GM12892 (cell line): ENCODE measurements at places on chromosomes 5 and 9.

DNA sequence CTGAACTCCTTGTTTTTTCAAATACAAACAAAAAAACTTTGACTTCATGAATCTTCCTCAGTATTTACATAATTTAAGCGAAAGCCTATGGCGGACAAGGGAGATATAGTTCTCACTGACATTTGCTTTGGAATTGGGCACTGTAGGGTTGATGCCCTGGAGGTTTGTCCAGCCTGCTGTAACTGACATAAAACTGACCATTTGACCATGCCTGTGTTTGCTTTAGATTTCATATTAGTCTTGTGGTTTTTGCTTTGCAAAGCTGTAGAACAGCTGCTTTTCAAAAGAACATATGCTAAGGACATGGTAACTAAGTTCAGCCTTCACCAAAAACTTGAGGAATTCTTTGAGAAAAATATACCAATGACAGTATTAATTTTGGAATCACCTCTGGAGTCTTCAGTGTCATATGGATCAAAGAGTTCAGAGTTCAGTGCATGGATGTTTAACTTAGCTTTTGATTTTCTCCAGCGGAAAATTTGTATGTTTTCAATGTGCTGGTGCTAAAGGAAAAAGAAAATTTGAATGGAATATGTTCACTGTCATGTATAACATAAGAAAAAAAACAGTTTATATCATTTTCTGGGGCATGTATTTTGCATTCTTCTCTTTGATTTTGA is 1013.1 kb downstream of the NR2F1-AS1 start:
- no peak for DNase-seq

DNA sequence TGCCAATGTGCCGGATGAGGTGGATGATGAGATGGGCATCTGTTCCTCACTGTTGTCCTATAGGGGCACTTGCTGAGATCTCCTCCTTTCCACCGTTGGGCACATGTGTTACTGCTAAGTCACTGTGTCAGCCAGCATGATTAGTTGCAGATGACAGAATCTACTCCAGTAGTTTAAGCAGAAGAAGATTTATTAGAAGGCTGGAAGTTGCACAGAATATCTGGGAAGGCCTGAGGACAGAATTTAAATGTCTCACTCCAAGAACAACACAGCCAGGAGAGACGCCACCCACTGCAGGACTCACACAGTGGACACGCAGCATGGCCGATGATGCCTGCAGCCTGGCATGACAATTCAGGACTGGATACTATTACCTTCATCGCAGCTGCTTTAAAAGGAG is 157.5 kb downstream of the NSG2 start:
- DNase-seq = no peak

GRCh38 chr5:9519537-9519936 is 26.3 kb downstream of the SEMA5A start:
- no peak for DNase-seq

GRCh38 chr5:57613741-57614140 is 131.1 kb upstream of the ACTBL2 start:
- DNase-seq = no peak

GRCh38 chr5:78509145-78509865 is 139.3 kb downstream of the LHFPL2 start:
- DNase-seq = no peak

- peak; percentile 4 for DNase-seq
Measured at GRCh38 chr5:121962347-121962670, 534 bp downstream of the SRFBP1 start.

GRCh38 chr9:88824711-88825110 is 166.6 kb upstream of the S1PR3 start:
- no peak for DNase-seq

DNA sequence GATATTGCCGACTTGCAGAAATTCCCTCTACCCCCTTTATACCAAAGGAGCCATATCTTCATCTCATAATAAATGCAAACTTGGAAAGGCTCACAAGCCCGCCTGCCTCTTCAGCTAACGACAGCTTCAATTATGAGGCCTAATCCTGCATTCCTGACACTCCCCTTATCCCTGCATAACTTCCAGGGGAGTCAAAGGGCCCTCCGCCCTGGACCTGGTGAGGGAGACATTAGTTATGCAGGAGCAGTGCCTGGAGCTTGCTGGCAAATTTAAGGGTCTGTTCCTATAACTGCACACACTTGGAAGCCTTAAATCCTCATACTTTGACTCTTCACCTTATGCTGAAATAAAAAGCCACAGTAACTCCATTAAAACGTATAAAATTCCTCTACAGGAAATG is 617.9 kb downstream of the BNC2 start:
- no peak for DNase-seq

- no peak for DNase-seq
Measured at GRCh38 chr9:31612336-31613030, 772.0 kb upstream of the ACO1 start.

GRCh38 chr5:167177736-167178135 is 1113.7 kb upstream of the WWC1 start:
- DNase-seq = no peak
